Activated naive CD4-positive, alpha-beta T cell treated with anti-CD3 and anti-CD28 coated beads, Interleukin-2, amount 50 U/mL, for 16 hours (primary cell): ENCODE measurements at places on chromosomes 16 and 17.

- DNase-seq = no peak
These were observed 3.8 kb downstream of the NLK start for GRCh38 chr17:28046034-28046825.

DNA sequence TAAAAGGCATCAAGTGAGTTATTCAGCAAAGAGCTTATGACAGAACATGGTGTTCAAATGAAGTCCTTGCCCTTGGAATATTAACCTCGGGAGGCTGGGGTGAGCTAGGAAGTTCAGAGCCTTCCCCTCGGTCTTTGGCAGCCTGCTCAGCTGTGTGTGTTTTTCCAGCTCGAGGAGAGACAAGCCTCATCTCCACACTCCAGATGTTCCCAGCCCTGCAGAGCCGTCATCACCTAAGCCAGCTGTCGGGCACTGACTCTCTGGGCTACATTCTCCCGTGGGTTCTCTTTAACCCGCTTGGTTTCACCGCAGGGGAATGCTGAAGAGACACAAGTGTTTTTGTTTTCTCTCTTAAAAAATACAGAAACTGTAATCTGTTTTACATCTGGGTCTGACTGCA, 47.1 kb downstream of the IRX3 start:
- DNase-seq = no peak

DNA sequence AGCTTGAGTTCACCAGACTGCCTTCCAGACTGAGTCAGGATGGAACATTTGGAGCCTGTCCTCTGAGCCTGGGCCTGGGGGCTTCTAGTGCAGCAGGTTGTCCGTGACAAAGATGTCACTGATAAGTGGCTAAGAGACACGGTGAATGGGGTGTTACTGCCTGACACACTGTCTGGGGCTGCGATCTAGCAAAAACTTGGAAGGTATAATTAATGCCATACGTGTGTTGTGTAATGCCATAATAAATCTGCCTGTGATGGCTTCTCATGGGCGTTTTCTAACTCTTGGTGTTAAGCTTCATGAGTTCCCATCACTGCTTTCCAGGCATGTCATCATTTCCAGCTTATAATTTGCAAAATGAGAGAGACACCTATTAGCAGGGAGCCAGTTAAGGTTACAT, 215.4 kb downstream of the UTP18 start:
- DNase-seq = no peak

DNA sequence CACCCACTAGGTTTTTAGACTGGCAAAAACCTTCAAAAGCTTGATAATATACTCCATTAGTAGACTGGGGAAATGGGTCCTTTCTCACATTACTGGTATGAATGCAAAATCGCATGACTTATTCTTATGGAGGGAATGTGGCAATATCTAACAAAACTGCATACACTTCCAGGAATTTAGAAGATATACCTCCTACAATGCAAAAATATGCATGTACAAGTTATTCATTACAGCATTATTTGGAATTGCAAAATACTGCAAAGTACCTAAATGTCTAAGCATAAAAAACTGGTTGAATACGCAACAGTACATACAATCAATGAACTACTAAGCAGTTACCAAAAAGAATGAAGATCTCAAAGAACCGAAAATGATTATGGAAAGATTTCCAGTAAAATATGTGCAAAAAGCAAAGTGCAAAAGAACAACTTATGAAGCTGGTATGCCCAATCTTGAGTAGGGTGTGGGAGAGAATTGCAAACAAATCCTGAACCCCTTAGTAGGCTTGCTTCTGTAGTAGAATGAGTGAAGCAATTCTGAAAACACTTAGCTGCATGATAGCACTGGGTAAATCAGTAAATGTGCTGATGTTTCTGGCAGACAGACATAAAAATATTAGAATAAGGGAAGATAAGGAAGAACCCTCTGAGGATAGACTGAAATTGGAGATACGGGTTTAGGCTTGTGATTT, 180.1 kb downstream of the PARN start:
- no peak for DNase-seq

DNA sequence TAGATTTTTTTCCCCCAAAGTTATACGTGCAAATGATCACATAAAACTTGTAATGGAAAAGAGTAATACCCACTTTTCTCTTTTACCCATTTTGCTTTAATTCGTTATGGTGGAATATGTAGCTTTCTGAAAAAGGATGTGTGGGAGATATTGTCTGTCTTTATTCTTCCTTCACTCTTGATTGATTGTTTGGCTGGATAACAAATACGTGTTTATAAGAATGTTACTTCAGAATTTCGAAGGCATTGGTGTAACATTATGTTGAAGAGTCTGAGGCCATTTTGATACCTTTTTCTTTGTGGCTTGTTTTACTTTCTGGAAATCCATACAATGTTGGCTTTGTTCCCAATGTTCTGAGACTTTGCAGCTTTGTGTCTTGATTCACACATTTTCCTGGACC, 71.4 kb downstream of the BCAS3 start:
- DNase-seq = no peak

- no peak for DNase-seq
These were observed 40.0 kb downstream of the MRM1 start for GRCh38 chr17:36641331-36641876.

GRCh38 chr16:588639-588888, 1.3 kb upstream of the RAB40C start:
- no peak for DNase-seq

GRCh38 chr16:47460359-47460710, 528 bp downstream of the ITFG1 start:
- DNase-seq = no peak

DNA sequence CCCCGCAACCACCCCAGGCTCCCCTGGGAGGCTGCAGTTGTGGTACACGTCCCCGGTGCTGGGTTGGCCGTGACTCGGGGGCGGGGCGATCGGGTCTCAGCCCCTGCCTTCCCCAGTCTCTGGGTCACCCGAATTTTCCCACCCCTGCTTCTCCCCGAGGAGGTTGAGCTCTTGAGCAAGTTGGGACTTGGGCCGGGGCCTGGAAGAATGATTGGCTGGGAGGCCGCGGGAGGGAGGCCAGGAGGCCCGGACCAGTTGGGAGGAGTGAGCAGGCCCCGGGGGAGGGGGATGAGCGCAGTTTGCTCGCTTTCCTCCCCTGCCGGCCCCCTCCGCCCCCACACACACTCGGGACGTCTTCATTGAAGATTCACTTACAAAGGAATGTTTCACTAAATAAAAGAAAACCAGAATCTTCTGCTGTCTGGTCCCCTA, 4.5 kb upstream of the HEXIM1 start:
- peak; percentile 44 for DNase-seq

DNA sequence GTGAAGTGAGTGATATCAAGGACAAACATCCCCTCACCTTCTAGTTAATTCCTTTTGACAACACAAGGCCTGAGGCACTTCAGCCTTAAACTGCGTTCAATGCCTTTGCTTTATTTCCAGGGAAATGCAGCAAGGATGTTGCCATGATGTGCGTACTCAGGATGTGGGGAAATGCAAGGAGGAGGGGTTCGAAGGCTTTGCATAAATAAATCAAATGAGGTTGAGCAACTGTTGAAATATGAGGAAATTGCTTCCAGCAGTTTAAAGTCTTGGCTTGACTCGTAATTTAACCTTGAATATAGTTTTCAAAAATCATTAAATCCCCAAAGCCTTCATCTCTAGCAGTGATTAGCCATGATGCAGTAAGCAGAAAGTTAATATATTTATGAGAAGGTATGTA, 81.8 kb upstream of the CCL2 start:
- no peak for DNase-seq

- peak; percentile 63 for DNase-seq
These were observed 1.2 kb downstream of the HS3ST3B1 start for GRCh38 chr17:14302091-14302430.

GRCh38 chr17:38918916-38919315, 6.5 kb upstream of the LASP1NB start:
- no peak for DNase-seq

GRCh38 chr17:40281663-40282062, 6.0 kb upstream of the CDC6 start:
- no peak for DNase-seq

- DNase-seq = no peak
These were observed 34.5 kb downstream of the SIAH1 start for GRCh38 chr16:48350736-48351135.

DNA sequence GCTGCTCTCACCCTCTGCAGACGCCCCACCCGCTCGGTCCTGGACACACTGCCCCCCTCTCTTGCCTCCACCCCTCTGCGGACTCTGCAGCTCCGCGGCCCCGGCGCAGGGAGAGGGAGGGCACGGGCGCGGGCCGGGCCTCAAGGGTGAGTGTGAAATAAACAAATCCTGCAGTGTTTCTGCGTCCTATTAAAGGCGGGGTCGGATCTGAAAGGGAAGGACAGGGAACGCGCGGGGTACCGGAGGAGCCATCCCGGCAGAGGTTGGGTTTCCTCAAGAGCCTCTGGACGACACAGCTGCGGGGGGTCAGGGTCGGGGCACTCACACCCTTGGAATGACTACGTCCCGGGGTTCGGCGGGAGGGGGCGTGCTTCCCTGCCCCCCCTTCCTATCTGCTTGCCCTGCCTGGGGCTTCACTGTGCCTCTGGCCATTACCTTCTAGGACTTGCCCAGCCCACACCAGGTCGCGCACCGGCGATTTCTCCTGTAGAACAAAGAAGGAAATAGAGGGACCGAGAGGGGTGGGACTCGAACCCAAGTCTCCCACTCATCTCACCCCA, 466 bp upstream of the HSF4 start:
- DNase-seq = no peak

DNA sequence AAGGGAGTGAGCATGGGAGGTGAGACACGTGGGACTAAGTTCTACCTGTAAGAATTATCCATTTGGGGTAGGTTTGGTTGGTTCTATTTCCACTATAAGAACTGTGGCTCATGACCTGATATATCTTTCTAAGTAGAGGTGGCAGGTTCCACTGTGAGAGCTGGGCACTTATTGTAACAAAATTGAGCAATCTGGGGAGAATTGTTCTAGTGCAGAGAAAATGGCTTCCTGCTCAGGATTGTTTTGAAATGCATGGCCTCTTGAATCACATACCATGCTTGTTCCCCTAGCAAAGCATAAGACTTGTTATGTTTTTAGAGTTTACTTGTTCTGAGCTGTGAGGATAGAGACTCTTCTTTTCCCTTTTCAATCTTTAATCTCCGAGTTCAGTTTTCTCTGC, 125.9 kb downstream of the MAP2K6 start:
- DNase-seq = no peak

- DNase-seq = no peak
These were observed 45.8 kb downstream of the WDR45B start for GRCh38 chr17:82602487-82602886.

DNA sequence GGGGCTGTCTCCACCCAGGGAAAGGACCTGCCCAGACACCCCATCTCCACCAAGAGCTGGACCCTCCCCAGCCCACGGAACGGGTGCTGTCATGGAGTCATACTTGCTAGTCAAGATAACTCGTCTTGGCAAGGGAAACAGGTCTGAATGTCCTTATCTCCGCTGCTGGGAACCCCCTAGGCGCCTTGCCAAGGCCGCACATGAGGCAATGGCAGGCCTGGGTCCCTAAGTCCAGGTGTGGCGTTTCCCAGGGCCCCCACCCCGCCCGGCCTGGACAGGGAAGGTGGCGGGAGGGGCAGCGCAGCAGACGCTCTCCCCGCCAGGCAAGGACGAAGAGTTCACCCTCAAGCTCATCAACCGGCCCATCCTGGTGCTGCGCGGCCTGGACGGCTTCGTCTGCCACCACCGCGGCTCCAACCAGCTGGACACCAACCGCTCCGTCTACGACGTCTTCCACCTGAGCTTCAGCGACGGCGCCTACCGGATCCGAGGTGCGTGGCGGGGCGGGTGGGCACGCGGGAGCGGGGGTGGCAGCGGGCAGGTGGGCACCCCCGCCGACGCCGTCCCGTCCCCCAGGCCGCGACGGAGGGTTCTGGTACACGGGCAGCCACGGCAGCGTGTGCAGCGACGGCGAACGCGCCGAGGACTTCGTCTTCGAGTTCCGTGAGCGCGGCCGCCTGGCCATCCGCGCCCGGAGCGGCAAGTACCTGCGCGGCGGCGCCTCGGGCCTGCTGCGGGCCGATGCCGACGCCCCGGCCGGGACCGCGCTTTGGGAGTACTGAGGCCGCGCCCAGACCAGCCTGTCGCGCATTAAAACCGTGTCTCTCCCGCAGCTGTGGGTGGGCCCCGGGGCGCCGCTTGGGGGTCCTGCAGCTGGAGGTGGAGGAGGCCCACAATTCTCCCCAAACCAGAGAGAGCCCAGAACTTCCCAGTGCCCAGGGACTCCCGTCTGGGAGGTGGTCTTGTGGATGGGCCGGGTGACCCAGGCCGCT, 8.4 kb downstream of the FSCN2 start:
- no peak for DNase-seq

GRCh38 chr17:2982854-2983253, 80.6 kb downstream of the OR1D5 start:
- no peak for DNase-seq

- DNase-seq = peak; percentile 77
These were observed 18.2 kb downstream of the COTL1 start for GRCh38 chr16:84599521-84600202.

DNA sequence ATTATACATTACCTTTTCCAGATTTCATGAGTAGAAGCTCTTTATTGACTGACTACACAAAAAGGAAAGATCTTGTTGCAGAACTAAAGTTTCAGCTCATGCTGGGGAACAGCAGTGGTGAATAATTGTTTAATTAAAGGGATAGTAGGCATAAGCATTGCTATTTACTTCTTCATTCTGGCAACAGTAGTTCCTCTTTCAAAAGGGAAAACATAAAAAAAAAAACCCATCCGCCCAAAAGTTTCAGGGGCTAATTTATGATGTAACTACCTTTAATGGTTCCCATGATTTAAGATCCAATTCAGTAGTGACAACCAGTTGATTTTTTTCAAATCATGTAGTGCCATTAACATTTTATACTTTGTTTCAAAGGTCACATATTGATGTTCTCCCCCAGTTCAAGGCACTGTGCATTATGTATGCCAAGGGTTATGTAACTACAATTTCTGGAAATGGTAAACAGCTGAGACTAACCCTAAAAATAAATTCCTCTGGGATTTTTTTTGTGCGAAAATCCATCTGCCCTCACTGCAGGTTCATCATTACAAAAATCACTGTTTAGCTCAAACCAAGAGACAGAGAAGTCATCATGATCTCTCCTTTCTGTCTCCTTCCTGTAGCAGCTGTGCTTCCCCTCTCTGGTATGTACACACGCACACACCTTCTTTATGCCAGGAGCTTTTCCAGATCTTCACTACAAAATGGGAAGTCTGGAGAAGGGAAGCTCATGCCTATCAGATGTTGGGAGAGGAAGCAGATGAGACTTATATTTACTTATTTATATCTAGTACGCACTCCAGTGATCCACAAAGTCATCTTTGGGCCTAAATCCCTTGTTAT, 2.2 kb upstream of the PHLPP2 start:
- no peak for DNase-seq

DNA sequence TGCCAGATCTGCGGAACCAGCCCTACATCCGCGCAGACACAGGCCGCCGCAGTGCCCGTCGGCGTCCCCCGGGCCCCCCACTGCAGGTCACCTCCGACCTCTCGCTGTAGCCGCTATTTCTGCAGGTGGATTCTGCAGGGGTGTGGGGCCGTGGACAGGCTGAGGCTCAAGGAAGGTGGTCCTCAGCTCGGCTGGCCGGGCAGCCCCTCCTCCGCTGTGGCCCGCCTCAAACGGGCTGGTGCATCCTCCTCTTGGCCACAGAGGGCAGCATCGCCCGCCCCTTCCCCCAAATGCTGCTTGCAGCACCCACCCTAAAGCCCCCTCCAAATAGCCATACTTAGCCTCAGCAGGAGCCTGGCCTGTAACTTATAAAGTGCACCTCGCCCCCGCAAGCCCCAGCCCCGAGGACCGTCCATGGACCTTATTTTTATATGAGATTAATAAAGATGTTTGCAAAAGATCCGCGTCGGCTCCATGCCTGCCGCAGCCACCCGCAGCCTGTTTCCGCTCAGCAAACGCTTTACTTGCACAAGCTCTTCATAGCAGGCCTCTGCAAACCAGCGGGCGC, 14.9 kb downstream of the SPATA32 start:
- DNase-seq = peak; percentile 67
